ENCODE measurements at places on chromosomes 7 and 10.

DNA sequence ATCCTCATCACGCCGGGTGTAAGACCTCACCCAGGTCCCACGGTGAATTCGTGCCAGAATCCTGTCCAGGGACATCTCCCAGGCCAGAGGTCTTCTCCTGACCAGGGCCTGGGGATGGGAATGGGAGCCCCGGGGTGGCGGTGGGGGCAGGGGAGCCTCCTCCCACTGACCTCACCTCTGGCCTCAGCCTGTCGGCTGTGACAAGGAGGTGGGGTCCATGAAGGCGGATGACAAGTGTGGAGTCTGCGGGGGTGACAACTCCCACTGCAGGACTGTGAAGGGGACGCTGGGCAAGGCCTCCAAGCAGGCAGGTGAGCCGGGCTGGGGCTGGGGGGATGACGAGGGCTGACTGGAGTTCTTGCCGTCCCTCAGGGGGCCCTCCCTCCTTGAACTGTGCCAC lies 41.3 kb downstream of the TBATA start:
- no peak for DNase-seq

DNA sequence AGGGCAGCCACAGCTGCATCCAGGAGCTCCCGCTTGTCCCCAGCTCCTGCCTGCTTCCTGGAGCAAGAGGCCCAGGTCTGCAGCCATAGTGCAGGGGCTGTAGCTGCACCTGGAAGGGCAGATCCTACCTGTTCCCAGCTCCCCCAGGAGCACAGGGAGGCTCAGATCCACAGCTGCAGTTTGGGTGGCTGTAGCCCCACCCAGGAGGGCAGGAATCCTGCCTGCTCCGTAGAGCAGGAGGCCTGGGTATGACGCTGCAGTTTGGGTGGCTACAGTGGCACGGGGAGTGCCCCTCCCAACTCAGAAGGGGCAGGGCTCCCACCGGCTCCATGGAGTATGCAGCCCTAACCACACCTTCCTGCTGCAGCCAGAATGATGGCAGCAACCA lies 26.7 kb upstream of the CDCA7L start:
- no peak for DNase-seq

GRCh38 chr10:91343010-91343409 lies 67.1 kb upstream of the HECTD2 start:
- no peak for DNase-seq

- no peak for DNase-seq
Measured at GRCh38 chr7:155987681-155988235, 175.5 kb upstream of the SHH start.

- DNase-seq: no peak
Measured at GRCh38 chr10:87860156-87860795, 3.1 kb downstream of the KLLN start.

DNA sequence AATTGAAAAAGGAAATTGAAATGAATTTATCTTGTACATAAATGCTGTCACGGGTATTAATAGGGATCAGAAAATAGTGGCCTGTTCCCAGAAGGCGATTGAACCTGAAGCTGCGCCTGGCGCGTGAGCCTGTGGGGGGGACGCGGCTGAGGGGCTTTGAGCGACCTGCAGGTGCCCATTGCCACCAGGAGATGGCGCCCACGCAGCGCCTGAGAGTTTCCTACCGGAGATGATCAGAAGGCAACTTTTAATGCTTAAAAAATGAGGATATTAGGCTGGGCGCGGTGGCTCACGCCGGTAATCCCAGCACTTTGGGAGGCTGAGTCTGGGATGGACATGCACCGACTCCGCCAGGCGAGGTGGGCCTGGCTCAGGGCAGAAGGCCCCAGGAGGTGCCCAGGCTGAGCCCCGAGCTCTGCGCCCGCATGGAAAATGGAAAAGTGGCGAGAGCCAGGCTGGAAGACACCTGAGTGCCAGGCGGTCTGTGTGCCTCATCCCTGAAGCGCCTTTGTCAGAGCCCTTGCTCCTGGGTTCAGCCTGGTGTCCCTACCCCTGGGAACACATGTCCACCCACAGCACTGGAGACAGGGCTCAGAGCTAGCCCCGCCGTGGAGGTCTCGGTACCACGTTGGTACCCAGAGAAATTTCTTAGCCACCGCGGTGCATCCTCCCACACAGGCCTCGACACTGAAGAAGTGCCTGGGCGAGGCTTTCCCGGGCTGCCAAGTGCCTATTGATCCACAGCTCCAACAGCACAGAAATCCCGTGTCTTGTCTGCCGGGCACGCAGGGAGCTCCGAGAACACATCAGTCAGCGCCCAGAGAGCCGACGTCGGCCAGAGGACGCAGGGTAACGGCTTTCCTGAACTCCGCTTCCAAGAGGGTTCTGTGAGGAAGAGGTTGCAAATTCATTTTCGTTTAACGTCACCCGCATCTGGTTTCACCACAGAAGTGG lies 117.4 kb downstream of the INPP5A start:
- peak; percentile 47 for DNase-seq

All from T-helper 9 cell (primary cell).